Fibroblast of skin of left biceps (primary cell): ENCODE measurements at places on chromosomes 13 and 19.

GRCh38 chr13:105448811-105449210 lies 1086.7 kb downstream of the EFNB2 start:
- DNase-seq = no peak

DNA sequence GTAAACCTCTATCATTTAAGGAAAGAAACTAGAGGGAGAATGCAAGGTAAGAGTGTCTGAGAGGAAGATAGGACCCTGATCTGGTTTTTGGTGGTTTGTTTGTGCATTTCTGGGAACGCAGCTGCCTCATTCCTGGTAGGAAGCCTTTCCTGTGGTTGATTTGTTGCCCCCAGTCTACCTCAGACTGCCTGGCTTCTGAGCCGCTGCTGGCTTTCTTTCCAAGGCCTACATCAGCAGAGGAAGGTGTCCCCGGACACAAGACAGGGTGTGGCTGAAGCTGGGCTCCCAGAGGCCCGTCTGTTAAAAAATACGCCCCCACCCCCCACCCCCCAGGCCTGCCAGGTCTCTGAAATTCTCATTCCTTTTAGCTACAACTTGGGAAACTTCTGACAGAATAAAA lies 42.6 kb downstream of the C13orf42 start:
- DNase-seq = no peak

GRCh38 chr13:27679896-27680295 lies 58.2 kb downstream of the POLR1D start:
- DNase-seq = no peak

DNA sequence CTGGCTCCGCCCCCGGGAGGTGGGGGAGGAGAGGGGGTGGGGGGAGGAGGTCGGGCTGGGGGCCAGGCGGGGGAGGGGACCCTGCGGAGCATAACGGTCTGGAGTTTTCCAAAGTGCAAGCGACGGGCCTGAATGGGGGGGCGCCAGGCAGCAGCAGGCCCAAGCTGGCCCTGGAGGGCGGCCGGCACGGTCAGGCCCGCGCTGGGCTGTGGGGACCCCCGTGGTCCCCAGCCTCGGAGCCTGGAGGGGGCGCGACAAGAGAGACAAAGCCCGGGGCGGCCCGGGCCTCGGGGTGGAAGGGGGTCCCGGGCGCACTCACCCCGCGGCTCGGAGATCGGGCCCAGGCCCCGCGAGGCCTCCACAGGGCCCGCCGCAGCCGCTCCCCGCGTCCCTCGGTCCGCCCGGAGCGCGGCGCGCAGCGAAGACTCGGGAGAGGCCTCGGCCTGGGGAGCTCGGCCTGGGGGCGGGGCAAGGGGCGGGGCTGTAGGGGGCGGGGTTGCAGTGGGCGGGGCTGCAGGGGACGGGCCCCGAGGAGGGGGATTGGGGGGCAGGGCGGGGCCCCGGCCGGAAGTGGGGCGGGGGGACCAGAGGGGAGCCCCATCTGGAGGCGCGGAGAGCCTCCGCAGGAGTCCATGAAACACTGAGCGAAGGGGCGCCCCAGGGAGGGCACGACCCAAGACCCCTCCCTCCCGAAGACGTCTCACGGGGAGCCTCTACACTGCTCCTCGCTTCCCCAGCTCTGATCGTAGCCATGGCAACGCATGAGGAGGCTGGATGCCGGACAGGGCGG lies 47.6 kb downstream of the PTPRS start:
- DNase-seq = peak; percentile 47

DNA sequence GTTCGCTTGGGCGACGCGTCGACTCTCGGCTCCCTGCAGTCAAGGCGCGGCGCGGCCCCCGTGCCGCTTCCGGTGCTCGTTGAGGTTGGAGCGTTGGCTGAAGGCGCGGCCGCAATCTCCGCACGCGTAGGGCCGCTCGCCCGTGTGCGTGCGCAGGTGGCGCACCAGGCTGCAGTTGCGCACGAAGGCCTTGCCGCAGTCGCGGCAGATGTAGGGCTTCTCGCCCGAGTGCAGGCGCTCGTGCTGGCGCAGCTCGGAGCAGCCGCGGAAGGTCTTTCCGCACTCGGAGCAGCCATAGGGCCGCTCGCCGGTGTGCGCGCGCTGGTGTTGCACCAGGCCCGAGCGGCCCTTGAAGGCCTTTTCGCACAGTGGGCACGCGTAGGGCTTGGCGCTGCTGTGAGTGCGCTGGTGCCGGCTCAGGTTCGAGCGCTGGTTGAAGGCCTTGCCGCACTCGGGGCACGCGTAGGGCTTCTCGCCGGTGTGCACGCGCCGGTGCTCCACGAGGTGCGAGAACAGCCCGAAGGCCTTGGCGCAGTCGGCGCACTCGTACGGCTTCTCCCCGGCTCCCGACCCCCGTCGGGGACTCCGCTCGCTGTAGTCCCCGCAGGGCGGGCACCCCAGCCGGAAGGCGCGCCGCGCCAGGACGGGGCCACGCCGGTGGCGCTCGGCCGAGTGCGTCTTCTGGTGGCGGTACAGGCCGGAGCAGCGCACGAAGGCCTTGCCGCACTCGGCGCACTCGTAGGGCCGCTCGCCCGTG lies 5.3 kb upstream of the ZNF497 start:
- DNase-seq = no peak

DNA sequence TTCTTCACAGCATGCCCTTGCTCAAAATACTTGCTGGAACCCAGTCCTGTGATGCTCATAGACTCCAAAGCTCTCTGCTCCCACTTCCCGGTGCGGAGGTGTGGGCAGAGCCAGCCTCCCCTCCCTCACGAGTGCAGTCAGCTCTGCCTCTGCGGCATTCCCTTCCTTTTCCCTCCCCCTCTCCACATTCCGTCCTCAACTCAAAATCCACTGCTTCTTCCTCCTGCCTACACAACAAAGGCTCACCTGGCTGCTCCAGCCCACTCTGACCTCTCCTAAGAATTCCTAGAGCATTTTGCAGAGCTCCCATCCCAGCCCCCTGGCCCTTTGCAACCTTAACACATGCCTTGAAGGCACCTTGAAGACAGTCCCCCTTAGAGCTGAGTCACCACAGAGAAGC lies 527.9 kb downstream of the MYO16 start:
- DNase-seq = no peak

DNA sequence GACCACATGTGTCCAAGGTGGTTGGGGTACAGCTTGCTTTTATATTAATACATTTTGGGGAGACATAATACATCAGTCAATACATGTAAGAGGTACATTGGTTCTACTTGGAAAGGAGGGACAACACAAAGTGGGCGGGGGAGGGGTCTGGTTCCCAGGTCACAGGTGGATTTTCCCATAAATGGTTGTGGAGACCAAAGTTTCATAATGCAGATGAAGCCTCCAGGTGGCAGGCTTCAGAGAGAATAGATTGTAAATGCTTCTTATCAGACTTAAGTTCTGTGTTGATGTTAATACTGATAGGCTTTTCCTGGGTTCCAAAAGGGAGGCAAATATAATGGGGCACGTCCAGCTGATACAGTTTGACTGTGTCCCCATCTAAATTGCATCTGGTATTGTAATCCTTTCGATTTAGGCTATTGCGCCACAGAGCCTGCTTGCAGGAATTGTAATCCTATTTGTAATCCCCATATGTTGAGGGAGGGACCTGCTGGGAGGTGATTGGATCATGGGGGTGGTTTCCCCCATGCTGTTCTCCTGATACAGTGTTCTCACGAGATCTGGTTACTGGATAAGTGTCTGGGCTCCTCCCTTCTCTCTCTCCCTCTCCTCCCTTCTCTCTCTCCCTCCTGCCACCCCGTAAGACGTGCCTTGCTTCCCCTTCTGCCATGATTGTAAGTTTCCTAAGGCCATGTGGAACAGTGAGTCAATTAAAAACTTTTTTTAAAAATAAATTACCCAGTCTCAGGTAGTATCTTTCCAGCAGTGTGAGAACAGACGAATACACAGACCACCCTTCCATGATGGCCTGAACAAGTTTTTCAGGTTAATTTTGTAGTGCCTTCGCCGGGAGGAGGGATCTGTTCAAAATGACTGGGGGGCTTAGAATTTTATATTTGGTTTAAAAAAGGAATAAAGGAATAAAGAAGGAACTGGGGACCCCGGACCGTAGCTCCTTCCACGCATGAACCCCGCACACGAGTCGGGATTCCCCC lies 44.9 kb downstream of the ZNF823 start:
- peak; percentile 73 for DNase-seq

- no peak for DNase-seq
These were observed 838 bp downstream of the PPP2R1A start for GRCh38 chr19:52190487-52191293.

- no peak for DNase-seq
These were observed 221.7 kb downstream of the TM9SF2 start for GRCh38 chr13:99722931-99723330.

DNA sequence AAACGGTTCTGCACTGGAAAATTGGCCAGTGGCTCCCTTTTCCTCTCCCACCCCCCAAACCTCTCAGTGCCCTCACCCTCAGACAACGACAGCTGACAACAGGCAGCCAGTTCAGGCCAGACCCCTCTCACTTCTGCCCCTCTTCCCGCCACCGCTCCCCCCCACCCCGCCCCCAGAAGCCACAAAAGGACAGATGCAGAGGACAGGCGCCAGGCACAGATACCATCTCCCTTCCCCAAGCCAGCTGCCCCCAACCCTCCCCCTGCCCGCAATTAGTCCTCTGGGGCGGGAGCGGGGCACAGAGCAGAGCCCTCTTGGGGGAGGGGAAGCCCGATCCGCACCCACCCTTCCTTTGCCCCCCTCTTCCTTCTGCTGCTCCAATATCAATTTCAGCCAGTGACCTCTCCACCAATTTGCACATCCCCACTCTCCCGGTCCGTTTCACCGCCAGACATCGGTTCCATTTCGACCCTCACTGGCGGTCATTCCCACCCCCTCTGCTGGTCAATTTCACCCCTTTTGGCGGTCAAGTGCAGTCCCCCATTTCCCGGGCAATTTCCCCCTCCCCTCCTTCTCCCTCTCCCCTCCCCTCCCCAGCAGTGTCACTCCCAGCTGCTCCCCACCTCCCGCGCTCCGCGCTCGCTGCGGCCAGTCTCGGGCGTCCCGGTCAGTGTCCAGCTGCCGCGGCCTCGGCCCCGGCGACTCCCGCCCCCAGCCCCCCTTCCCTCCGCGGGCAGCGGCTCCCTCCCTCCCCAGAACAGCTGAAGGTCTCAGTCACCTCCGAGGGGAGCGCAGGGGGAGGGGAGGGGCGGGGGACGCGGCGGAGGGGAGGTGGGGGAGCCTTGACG lies at the start of gene SHD:
TSS of gene SHD (plus strand) at position 848 of the 848 bp plus-strand sequence. CDS start 798 bp downstream, outside the sequence.
- no peak for DNase-seq

- DNase-seq = no peak
These were observed 1.3 kb downstream of the ZNF616 start for GRCh38 chr19:52138278-52138982.

DNA sequence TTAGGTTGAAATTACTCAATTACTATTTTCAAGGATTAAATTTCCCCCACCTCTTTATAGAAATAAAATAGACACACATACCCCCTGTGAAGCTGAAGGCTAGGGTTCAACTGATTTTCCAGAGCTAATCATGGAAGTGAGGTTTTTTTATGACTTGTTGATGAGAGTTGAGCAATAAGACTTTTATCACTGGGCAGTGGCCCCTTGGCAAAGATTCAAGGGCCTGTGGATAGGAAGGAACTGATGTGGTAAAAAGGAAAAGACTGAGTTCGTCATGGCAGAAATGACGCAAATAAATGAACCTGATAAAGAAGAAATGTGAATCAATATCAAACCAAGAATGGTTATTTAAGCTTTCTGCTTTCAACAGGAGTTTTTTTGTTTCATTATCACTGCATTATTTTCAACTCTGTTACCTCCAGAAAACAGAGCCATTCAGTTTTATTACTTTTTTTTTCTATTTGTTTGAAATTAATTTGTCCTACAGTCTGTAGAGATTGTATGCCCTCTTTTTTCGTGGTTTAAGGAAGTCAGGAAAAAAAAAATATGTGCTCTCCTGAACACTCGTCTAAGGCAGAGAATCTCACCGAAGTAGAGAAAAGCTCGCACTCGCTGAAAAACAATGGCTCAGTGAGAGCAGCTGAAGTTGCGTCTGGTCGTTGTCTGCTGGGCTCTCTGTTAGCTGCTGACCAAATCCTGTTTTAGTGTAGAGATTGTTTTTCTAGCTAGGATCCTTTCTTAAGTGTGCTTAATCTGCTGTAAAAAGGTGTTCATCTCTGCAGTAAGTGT lies 38.9 kb downstream of the STOML3 start:
- no peak for DNase-seq

GRCh38 chr13:90300015-90300414 lies 1047.5 kb upstream of the MIR17HG start:
- no peak for DNase-seq

DNA sequence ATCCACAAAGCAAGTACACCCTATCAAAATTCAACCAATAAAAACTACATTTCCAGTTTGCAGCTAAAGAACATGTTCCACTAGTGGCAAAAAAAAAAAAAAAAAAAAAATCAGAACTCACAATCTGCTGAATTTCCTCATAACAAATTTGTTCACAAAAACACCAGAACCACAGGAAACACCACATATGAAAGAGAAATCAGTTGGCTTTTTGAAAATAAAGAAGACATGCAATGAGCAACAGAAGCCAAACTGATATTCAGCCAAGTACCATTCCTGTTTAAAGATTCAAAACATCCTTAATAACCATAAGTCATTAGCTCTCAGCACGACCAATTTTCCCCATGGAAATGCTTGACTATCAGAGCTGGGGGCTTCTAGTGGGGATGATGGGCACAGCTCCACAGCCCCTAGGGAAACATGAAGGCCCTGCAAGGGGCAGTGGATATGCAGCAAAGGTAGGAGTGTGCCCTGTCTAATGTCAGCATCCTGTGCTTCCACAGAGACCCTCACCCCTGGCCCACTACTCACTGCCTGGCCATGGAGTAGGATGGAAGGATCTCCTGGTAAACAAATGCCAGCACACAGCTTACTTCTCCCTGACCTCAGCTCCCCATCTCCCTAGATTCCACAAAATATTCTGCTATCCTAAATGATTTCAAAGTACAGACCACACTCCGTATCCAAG lies 74.0 kb upstream of the DOCK9 start:
- DNase-seq = no peak

- peak; percentile 88 for DNase-seq
These were observed at the start of gene CDC42EP5 for GRCh38 chr19:54473071-54473891. CDC42EP5 (minus strand) TSS chr19:54473296; CDS start chr19:54465547, 7,749 bp downstream.

GRCh38 chr19:38709671-38710415 lies 34.4 kb downstream of the CAPN12 start:
- DNase-seq = no peak

- no peak for DNase-seq
These were observed 486 bp downstream of the SRRM5 start for GRCh38 chr19:43612374-43612773.

- no peak for DNase-seq
These were observed 29.0 kb downstream of the ZNF627 start for GRCh38 chr19:11626252-11626651.

- DNase-seq = no peak
These were observed 726.4 kb upstream of the GPC6 start for GRCh38 chr13:92500192-92500591.

- no peak for DNase-seq
These were observed 261.6 kb downstream of the GPC5 start for GRCh38 chr13:91660076-91660415.

GRCh38 chr13:43307221-43307920 lies 284.0 kb downstream of the DNAJC15 start:
- no peak for DNase-seq

- no peak for DNase-seq
These were observed 284.4 kb downstream of the DIAPH3 start for GRCh38 chr13:59879281-59879680.

GRCh38 chr13:102983496-102983895 lies 82.7 kb downstream of the SLC10A2 start:
- peak; percentile 65 for DNase-seq
